ENCODE measurements at places on chromosomes 1 and 21.

- DNase-seq: no peak
Measured at GRCh38 chr1:31627301-31627929, 9.9 kb downstream of the HCRTR1 start.

GRCh38 chr1:113074237-113074636 is 1.2 kb downstream of the LRIG2 start:
- no peak for DNase-seq

- no peak for DNase-seq
Measured at GRCh38 chr1:117295001-117295400, 72.2 kb upstream of the MAN1A2 start.

- peak; percentile 44 for DNase-seq
Measured at GRCh38 chr1:115479055-115479482, 141.0 kb upstream of the NGF start.

GRCh38 chr1:65992831-65993271 is 200.2 kb downstream of the PDE4B start:
- DNase-seq: no peak

DNA sequence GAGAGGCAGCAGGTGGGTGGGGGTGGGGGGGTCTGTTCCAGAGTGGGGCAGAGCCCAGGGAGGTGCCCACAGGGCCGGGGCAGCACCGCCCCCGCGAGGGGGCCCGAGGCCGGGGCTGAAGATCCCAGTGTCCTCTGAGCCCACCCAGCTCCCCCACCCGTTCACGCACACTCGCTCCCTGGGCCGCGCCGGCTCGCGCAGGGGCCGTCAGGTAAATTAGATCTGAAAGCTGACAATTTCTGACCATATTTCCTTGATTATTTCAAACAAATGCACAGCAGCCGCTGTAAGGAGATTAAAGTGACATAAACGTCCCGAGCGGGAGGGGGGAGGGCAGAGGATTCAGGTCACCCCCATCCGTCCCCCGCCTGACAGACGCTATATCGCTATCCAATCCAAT is 118.0 kb downstream of the CASZ1 start:
- no peak for DNase-seq

All from NCI-H1092 (cell line).